ENCODE measurements at places on chromosomes 6 and 20. TPM values are rescaled to one million over a fixed set of nuclear protein-coding genes. Genes with fewer than 3 reads are reported as not detected.

SNX14 gene
- 56.1 TPM for total RNA-seq

- H3K27ac ChIP-seq = no peak overlapping the region
- H3K36me3 ChIP-seq = no peaks in the 10 kb centered on the region
- H3K4me3 ChIP-seq = no peak overlapping the region
- no peaks in the 10 kb centered on the region for H3K27me3 ChIP-seq
- no peak for DNase-seq
- no peaks in the 10 kb centered on the region for H3K4me1 ChIP-seq
These were observed 52.4 kb downstream of the CEBPB start for GRCh38 chr20:50242863-50243609.

BPIFA1 gene
- total RNA-seq = not detected

DNA sequence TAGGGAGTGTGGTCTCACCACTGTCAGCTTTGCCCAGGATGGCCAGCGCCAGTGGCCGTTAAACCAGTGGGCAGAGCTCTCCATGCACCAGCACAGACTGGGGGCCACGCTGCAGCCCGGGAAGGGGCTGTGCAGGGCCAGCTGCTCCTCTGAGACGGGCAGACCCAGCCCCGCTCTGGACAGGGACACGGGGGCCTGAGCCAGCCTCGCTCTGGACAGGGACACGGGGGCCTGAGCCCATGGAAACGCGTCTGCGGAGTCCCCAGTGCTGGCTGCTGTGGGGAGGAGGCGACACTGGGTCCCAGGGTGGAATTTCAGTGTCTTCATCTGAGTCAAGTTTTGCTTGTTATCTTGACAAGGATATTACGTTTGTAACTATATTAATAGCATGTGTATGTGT is 402.7 kb downstream of the CDH4 start:
- no peaks in the 10 kb centered on the region for H3K4me1 ChIP-seq
- H3K36me3 ChIP-seq = no peaks in the 10 kb centered on the region
- DNase-seq = no peak
- no peaks in the 10 kb centered on the region for H3K27me3 ChIP-seq

RIN2 gene
- total RNA-seq = 0.37 TPM

DNA sequence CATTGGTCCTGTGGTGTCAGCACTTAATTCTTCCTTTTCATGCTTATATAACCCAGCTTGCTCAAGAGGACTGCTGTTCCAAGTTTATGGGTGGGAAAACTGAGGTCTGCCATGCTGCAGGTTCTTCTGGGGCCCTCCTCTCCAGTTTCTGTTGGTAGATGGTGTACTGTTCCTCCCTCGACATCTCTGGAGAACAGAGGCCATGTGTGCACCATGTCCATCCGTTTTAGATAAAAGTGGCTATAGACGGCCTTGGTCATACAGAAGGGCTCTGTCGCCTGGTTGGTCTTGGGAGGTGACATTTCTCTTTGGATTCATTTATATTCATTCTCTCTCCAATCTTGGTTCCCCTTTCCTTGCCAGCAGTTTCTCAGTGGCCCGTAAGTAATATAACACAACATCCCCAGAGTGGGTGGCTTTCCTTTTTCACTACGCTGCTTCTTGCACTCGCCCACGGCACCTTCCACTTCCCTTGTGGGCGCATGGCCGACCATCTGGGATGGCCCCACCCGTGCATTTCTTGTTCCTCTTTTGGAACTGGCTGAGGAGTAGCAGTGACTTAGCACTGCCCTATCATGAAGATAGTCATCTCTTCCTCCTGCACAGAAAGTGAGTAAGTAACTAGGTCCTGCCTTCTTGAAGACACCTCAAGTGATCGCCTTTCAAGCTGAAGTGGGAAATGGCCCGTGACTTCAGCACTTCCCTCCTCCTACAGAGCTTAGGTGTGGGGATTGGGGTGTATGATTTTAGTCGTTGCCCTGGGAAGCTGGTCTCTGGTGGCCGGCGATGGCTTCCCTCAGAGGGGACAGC is 94.2 kb downstream of the RREB1 start:
- H3K36me3 ChIP-seq = peaks cover 12% of the 10 kb centered on the region
- H3K27me3 ChIP-seq = no peaks in the 10 kb centered on the region

EYA4 gene
- not detected for total RNA-seq

DNA sequence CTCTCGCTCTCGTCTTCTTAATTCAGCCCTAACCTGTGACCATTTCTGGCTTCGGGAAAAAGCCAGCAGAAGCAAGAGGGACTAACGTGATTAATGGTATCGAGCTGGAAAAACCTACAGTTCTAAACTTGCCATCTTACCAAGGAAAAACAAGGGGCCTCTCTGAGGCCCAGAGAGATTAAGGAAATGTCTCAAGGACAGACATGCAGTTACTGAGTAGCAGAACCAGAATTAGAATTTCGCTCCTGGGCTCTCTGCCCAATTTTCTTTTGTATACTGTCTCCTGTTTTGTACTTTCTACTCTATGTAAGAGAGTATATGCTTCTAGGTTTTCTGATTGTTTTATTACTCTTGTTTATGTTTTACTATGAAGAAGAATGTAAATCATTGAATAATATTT is 67.8 kb upstream of the LTV1 start:
- H3K4me1 ChIP-seq = no peaks in the 10 kb centered on the region
- H3K27me3 ChIP-seq = no peaks in the 10 kb centered on the region
- DNase-seq = no peak
- H3K27ac ChIP-seq = no peak overlapping the region
- peaks cover 6% of the 10 kb centered on the region for H3K36me3 ChIP-seq

SLC12A5 gene
- not detected for total RNA-seq

- H3K4me3 ChIP-seq = no peak overlapping the region
- H3K4me1 ChIP-seq = no peaks in the 10 kb centered on the region
- no peaks in the 10 kb centered on the region for H3K27me3 ChIP-seq
These were observed 9.8 kb downstream of the MAS1L start for GRCh38 chr6:29477923-29478450.

GRCh38 chr20:8305449-8305978 is 173.4 kb downstream of the PLCB1 start:
- H3K36me3 ChIP-seq = no peaks in the 10 kb centered on the region
- peaks cover 8% of the 10 kb centered on the region for H3K4me1 ChIP-seq
- no peak overlapping the region for H3K27ac ChIP-seq
- no peak overlapping the region for H3K4me3 ChIP-seq
- H3K27me3 ChIP-seq = no peaks in the 10 kb centered on the region
- peak; percentile 85 for DNase-seq

GRCh38 chr6:71317441-71317840 is 28.8 kb downstream of the OGFRL1 start:
- no peak for DNase-seq
- no peak overlapping the region for H3K4me3 ChIP-seq
- no peaks in the 10 kb centered on the region for H3K4me1 ChIP-seq

Data from CD8-positive, alpha-beta memory T cell (primary cell).